ENCODE measurements at places on chromosomes 2 and 18. TPM values are rescaled to one million over a fixed set of nuclear protein-coding genes. Genes with fewer than 3 reads are reported as not detected.

TUBB8B gene
- total RNA-seq = 0.91 TPM

LINC00305 gene
- total RNA-seq = not detected

FAM110C gene
- 3.2 TPM for total RNA-seq

DNA sequence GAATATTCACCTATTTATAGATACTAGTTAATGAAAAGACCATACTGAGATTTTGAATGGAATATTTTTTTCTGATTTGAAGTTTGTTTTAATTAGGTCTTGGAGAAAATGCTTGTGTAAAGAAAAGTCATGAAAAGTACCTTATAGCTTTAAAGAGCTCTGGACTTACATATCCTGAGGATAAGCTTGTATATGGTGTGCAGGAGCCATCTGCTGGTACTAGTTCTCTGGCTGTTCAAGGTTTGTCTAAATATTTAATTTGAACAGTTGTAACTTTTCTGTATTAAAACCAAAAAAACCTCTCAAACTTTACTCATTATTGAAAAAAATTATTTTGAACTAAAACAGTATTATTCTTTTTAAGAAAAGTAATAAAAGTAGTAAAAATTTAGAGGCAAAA lies 50.1 kb downstream of the UBR3 start:
- DNase-seq = no peak

DNA sequence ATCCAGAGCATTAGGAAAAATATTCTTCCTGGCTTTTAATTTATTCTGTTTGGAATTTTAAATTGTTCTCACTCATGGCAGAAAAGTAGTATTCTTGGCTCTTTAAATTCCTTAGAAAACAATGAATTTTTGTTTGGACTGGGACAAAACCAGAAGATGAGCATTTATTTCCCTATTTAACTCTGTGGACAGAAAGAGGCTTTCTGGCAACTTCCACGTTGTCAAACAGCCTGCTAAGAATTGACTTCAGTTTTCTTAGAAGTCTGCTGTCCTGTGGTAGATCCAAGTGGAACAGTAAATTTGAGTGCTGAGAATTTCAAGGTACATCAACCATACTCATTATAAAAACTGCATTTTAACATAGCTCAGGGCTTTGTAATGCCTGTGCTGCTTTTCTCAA lies 83.8 kb downstream of the MGAT5 start:
- no peak for DNase-seq

GRCh38 chr2:239675826-239676715 lies 275.3 kb upstream of the HDAC4 start:
- DNase-seq = no peak

- DNase-seq = no peak
Measured at GRCh38 chr2:205786976-205787375, 104.7 kb downstream of the NRP2 start.

GRCh38 chr2:191108331-191108730 lies 42.5 kb downstream of the STAT4 start:
- DNase-seq = no peak

DNA sequence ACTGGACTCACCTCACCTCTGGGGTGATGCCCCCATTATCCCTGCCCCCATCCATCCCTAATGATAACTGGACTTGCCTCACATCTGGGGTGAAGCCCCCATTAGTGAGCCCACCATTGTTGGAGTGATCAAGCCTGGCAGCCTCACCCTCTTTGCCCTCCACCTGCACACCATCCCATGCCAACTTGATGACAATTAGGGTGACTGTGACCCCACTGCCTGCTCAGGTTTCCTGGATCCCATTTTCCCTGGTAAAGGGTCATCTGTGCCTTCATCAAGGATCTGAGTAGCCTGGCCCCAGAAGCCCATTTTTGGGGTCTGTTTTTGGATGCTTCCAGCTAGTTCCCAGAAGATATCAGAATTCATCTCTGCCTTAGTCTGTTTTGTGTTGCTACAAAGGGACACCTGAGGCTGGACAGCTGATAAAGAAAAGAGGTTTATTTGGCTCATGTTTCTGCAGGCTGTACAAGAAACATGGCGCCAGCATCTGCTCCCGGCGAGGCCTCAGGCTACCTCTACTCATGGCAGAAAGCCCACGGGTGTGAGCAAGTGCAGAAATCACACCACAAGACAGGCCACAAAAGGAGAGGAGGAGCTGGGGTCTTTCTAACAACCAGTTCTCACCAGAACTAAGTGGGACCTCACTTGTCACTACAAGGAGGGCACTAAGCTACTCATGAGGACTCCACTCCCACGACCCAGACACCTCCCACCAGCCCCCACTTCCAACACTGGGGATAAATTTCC lies 196.4 kb upstream of the TWIST2 start:
- DNase-seq = no peak

DNA sequence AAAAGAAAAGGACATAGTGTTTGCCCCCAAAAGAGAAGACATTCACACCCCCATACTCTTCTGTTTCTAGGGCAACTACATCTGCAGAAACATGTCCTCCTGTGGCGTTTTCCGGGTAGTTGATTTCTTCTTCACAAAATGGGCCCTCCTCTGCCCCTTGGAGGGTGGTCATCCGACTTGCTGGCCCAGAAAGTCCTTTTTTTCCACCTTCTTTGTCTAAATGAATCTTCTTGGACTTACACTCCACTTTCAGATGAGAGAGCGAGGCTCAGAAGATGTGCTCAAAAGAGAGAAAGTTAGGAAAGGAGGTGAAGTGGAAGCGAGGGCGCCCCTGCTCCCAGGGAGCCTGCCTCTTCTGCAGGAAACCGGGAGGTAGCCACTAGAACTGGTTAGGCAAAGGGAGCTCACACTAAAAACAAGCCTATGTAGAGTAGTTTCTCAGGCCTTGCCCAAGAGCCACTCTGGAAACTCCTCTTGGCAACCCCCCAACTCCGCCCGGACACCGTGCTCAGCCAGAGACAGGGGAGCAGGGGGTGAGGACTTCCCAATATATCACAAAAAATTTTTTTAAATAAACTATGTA lies 10.2 kb upstream of the SIX3 start:
- no peak for DNase-seq

DNA sequence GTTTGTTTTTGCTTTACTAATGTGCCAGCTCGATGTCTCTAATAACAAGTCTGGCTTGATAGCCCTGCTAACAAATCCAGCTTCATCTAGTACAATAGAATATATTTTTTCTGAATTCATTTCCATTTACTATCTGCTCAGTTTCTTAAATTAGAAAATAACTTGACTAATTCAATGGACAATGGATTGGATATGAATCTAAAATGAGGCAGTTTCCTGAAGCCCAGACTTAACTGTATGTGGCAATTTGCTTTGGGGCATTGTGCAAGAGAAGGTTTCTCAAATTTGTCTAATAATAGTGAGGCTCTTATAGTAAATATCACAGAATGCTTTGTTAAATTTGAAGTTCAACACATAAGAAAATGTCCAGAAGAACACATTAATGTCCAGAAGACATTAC lies 25.8 kb downstream of the CALCRL start:
- DNase-seq = no peak

Data from Caco-2 (cell line).